NCI-H510A (cell line): ENCODE measurements at places on chromosomes 5 and 9.

GRCh38 chr9:97908705-97909104 lies 13.6 kb downstream of the TRMO start:
- no peak for DNase-seq

GRCh38 chr9:21965401-21965951 lies 28.7 kb downstream of the CDKN2A start:
- DNase-seq: no peak

GRCh38 chr5:123571927-123572326 lies 60.0 kb downstream of the CSNK1G3 start:
- no peak for DNase-seq

DNA sequence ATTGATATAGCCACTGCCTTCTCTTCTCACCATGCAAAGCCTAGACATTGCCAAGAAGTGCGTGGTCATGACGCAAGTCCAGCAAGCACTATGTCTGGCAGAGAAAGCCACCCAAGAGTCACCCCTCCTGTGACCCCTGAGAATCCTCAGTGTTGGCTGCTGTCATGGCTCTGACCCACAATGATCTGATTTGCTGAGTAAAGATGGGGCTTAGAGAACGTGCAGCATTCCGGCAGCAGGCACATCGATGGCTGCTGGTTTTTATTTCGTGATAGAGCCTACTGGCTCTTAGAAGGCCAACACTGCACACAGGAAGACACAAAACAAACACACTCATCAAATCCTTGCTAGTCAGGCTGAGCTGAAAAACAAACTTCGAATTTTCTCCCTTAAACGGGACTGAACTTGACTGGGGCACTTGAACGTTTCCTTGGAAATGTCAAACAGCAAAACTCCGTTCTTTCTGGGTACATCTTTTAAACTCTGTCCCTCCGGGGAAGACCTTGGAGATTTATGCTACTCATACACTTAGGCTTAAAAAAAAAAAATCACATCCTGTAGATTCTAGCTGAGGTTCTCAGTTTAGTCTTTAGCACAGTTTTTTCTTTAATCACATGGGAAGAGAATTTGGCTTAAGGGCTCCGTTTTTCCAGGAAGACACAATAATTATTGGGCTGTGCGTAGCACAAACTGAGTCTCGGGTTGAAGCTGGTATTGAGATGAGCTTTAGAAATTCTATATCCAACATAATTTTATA lies 88.2 kb upstream of the BASP1 start:
- no peak for DNase-seq
